ENCODE measurements at places on chromosomes 3 and 15. TPM values are rescaled to one million over a fixed set of nuclear protein-coding genes. Genes with fewer than 3 reads are reported as not detected.

GRCh38 chr3:126431103-126431534 lies 36.4 kb downstream of the CFAP100 start:
- DNase-seq, result no peak

CCDC9B gene
- 6.5 TPM for total RNA-seq

DNA sequence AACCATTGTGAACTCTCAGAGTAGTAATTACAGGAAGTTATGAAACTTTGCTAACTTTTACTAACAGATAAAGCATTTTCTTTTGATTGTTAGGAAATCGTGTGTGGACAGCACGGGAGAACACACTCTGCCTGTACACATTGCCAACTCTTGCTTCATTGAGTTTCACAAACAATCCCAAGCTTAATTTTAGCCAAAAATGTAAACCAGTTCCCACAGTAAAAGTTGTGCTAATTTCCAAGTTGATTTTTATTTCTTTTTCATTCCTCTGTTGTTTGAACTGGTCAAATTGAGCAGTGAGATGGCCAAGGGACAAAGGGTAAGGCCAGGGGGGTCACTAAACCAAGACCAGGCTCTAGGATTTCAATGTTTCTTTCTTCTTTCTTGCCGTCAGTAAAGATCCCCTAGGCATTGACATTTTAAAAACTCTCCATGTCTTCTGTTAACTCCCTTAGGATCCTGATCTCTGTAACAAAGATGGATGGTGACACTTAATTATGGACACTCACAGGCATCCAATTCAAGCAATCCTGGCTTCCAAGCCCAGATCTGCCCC lies 414.9 kb downstream of the RBMS3 start:
- DNase-seq, result peak; percentile 85

CD96 gene
- not detected for total RNA-seq

STRIT1 gene
- not detected for total RNA-seq

BNC1 gene
- 1.0 TPM for total RNA-seq

SLC24A5 gene
- not detected for total RNA-seq

DNA sequence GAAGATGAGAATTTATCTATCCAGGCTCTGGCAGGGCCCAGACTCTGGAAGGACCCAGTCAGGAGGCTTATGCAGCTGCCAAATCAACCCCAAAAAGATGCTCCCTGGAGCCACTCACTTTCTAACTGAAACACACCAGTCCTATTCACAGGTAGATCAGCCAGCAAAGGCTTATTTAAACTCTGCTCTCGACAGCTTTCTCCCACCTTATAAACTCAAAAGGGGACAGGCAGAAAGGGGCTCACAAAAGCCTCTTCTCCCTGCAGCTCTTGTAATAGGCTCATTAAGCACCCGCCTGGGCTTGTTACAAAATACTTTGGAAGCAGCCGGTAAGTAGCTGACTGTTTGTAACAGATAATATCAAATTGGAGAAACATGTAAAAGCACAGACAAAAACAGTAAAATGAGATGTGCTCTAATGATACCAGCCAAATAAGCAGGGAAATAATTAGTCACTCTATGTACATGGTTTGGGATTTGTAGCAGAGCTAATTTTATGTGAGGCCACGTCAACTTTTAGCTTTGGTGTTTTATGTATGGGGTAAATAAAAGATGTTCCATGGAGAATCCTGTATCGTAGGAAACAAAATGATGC lies 213.8 kb downstream of the NR2F2 start:
- no peak for DNase-seq

PLSCR5 gene
- not detected for total RNA-seq

EBLN2 gene
- total RNA-seq, result 2.9 TPM

C3orf85 gene
- total RNA-seq, result not detected

DNA sequence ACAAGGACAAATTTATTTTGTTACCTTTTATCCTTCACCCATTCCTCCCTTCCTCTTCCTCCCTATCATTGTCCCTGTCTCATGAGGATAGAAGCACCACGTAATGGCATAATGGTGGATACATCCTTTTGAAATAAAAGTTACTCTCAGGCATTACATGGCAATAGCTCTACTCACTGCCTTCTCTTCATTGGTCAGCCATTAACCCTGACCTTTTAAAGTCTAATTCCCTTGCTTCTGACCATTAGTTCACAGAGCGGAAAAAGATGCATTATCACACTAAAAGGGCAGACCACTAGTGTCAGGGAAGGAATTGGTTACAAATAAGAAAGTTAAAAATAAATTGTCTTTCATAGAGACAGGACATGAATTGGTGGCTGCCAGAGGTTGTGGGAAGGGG lies 54.6 kb upstream of the EIF1B start:
- DNase-seq, result no peak

MINAR1 gene
- 0.51 TPM for total RNA-seq

GRCh38 chr15:57921371-57921770 lies 144.1 kb downstream of the ALDH1A2 start:
- no peak for DNase-seq

DUOXA2 gene
- total RNA-seq, result not detected

DNA sequence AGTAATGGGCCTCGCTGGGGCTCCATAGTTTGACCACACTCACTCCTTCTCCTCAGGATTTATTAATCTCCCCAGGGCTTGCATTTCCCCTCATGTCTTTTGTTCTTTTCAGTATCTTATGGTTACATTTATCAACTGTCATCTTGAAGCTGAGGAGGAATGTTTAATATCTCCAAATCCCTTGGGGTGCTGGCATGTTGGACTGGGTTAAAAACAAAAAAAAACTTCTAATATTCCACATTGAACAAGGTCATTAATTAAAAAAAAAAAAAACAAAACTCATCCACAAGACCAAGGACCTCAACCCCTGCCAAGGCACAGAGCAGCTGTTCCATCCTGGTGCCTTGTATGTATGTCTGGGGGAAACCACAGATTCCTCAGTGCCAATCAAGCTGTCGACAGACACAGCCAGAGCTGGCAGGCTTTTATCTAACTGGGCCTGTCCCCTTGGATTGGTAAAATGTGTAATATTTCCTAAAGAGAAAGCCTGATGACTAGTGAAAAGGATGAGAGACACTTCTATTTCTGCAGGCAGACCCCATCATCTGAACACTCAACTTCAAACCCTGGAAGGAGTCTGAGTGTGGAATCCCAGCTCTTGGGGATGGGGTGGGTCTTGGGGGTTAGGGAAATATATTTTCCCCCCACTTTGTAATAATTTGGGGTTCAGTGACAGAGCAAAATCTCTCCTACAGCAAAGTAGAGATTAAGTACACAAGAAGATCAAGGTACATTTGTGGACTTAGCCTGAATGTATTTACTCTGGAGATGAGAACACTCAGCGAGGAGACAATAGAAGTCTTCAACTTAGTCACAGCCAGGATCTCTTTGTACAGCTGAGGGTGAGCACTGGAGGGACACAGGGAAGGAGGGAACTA lies 69.1 kb downstream of the TTC23 start:
- no peak for DNase-seq

- no peak for DNase-seq
These were observed 108.4 kb downstream of the LSM3 start for GRCh38 chr3:14286887-14287500.

DNA sequence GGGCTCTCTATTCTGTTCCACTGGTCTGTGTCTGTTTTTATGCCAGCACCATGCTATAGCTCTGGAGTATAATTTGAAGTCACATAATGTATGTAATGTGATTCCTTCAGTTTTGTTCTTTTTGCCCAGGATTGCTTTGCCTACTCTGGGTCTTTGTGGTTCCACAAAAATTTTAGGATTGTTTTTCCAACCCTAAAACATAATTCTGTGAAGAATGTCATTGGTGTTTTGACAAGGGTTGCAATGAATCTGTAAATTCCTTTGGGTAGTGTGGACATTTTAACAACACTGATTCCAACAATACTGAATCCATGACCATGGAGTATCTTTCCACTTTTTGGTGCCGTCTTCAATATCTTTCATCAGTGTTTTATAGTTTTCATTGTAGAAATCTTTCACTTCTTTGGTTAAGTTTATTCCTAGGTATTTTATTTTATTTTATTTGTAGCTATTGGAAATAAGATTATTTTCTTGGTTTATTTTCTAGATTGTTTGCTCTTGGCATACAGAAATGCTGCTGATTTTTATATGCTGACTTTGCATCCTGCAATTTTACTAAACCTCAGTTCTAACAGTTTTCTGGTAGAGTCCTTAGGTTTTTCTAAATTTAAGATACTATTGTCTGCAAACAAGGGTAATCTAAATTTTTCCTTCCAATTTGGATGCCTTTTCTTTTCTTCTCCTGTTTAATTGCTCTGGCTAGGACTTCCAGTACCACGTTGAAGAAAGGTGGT lies 29.7 kb downstream of the TJP1 start:
- no peak for DNase-seq

CLDN16 gene
- total RNA-seq, result not detected

MYL3 gene
- not detected for total RNA-seq

GRCh38 chr3:174329321-174329720 lies 529.8 kb upstream of the NAALADL2 start:
- no peak for DNase-seq

DNA sequence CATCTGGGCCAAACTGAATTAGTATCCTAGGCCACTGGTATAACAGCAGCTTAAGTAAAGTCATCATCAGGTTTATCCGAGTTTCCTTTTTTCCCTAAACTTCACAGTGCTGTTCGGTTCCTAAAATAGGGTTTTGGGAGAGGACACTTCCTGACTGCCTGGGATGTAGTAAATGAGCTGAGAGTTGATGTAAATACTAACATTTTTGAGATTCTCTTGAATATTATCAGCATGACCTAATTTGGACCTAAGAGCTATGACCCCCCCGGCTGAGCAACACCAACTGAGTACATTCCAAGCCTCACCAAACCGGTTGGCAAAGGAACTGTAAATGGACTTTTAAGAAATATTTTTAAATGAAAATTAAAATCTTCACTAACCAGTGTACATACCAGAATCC lies 78.8 kb downstream of the IL5RA start:
- DNase-seq, result no peak

GRCh38 chr3:110375751-110376518 lies 695.7 kb upstream of the NECTIN3 start:
- DNase-seq, result no peak

GRCh38 chr3:197478746-197479668 lies 76.8 kb downstream of the BDH1 start:
- no peak for DNase-seq

TICRR gene
- 2.7 TPM for total RNA-seq

LEKR1 gene
- total RNA-seq, result 0.26 TPM

GRCh38 chr3:35664460-35664919 lies 25.2 kb downstream of the ARPP21 start:
- DNase-seq, result peak; percentile 88

GRCh38 chr15:23565395-23566070 lies at the start of gene MKRN3:
Gene MKRN3, plus strand, starts transcription at chr15:23565674. Its CDS starts 109 bp downstream, at chr15:23565783.
- peak; percentile 26 for DNase-seq

GRCh38 chr3:187947927-187948682 lies 202.8 kb upstream of the BCL6 start:
- no peak for DNase-seq

DNA sequence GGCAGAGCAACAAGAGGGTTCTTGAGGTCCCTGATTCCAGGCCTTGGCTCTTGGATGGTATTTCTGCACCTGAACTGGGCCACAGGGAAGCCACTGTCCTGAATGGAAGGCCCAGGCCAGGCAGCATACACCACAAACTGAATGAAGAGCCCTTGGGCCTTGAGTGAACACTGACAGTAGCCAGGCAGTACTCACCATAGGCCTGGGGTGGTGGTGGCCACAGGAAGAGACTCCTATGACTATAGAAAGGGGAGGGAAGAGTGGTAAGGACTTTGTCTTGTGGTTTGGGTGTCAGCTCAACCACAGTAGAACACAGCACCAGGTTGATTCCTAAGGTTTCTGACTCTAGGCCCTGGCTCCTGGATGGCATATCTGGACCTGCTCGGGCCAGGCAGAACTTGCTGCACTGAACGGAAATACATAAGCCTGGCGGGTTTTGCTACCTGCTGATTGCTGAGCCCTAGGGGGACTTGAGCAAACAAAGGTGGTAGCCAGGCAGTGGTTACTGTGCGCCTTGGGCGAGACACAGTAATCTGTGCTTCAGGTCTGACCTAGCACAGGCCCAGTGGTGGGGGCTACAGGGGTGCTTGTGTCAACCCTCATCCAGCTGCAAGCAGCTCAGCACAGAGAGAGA lies 241.4 kb downstream of the ISL2 start:
- no peak for DNase-seq

GRCh38 chr3:9251055-9251786 lies 1.8 kb upstream of the SRGAP3 start:
- DNase-seq, result no peak

TRPC1 gene
- 5.2 TPM for total RNA-seq

ECE2 gene
- not detected for total RNA-seq

GRCh38 chr15:98700519-98700918 lies 52.2 kb downstream of the IGF1R start:
- no peak for DNase-seq

GRCh38 chr15:57458356-57458781 lies 82.1 kb downstream of the CGNL1 start:
- DNase-seq, result peak; percentile 89

DNA sequence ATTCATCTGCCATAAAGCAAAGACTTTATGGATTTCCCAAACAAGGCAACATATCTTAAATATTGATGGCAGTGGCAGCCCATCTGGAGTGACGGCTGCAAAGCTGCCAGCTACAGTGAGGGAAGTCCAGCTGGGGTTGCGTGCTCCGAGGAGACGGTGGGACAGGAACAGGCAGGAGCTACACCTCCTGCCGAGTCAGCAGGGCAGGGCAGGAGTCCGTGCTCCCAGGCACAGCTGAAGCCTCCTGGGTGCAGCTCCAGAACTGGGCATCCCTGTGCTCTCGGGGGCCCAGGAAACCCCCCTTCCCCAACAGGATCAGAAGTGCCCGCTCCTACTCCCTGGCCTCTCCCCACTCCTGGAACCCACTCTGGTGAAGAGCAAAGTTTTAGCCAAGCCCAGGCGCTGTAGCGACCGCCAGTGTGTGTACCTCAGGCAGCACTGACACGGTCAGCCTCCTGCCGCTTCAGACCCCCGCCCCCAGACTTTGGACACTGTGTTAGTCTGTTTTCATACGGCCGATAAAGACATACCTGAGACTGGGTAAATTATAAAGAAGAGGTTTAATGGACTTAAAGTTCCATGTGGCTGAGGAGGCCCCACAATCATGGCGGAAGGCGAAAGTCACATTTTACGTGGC lies 556.4 kb upstream of the CCDC54 start:
- DNase-seq, result no peak

DNA sequence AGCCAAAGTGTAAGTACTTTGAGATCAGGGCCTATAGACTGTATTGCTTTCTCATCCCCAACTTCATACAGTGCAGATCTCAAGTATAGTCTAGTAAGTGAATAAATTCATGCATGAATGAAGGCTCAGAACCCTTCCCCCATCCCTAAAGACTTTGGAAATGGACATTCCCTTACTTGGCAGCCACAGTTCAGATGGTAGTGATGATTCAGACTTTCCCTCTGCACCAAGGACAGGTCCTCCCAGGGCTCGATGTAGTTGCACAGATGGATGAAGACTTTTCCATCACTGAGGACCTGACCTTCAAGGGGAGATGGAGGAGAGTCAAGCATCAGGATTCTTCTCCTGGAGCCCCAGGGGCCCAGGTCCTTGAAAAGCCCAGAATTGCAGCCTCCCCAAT lies 4.6 kb downstream of the TIMP4 start:
- DNase-seq, result no peak

Data from dermis microvascular lymphatic vessel endothelial cell (primary cell).